ENCODE measurements at places on chromosomes 1 and 21.

DNA sequence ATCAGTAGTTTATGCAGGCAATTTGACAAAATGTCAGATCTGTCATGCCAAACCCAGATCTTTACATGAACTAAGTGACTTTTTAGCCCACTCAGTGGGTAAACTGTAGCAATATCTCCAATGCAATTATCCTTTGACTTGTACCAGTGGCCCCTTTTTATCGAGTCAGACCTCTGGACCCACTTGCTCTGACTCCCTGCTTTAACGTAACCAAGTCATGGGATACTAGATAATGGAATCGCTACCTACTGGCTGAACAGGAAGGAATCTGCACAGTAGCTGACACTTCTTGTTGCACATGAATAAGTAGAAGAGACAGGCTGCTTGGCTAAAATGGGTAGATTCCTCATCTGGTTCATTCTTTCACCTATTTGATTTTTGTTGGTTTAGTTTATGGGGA is 128.4 kb upstream of the LYPLAL1 start:
- DNase-seq: no peak

- DNase-seq: no peak
Observed at GRCh38 chr1:61007534-61008364, 74.6 kb upstream of the NFIA start.

GRCh38 chr1:201933840-201934430 is 12.4 kb downstream of the LMOD1 start:
- DNase-seq: no peak

GRCh38 chr1:101346419-101346818 is 109.6 kb downstream of the S1PR1 start:
- DNase-seq: no peak

GRCh38 chr1:16231331-16232315 is 5.4 kb downstream of the CPLANE2 start:
- DNase-seq: no peak

GRCh38 chr1:182143825-182144645 is 82.5 kb upstream of the ZNF648 start:
- DNase-seq: no peak

GRCh38 chr1:38547321-38547720 is 312.3 kb downstream of the RRAGC start:
- no peak for DNase-seq

DNA sequence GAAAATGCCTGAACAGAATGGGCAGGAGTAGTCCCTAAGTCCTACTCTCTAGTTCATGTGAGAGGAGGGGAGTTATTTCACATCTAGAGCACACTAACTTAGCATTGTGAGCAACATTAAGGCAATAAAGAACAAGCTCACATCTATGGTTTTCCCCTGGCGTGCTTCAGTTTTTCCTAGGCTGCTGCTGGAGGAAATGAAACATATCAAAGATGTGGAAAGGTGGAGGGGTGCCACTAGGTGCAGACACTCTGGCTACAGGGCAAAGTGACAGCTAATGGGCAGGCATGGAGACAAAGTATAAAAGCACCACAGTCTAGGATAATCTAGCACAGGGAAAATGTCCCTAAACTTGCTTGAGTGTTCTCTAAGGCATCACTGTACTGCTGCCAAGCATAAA is 82.2 kb downstream of the TPR start:
- no peak for DNase-seq

- DNase-seq: no peak
Observed at GRCh38 chr1:160157174-160157573, 5.8 kb downstream of the ATP1A4 start.

GRCh38 chr1:155322571-155322952 is 1.9 kb downstream of the RUSC1 start:
- no peak for DNase-seq

- no peak for DNase-seq
Observed at GRCh38 chr1:219990782-219991510, 55.4 kb downstream of the EPRS1 start.

GRCh38 chr21:15449556-15449955 is 280.2 kb upstream of the USP25 start:
- no peak for DNase-seq

GRCh38 chr21:35398346-35398982 is 349.4 kb upstream of the RUNX1 start:
- DNase-seq: no peak

DNA sequence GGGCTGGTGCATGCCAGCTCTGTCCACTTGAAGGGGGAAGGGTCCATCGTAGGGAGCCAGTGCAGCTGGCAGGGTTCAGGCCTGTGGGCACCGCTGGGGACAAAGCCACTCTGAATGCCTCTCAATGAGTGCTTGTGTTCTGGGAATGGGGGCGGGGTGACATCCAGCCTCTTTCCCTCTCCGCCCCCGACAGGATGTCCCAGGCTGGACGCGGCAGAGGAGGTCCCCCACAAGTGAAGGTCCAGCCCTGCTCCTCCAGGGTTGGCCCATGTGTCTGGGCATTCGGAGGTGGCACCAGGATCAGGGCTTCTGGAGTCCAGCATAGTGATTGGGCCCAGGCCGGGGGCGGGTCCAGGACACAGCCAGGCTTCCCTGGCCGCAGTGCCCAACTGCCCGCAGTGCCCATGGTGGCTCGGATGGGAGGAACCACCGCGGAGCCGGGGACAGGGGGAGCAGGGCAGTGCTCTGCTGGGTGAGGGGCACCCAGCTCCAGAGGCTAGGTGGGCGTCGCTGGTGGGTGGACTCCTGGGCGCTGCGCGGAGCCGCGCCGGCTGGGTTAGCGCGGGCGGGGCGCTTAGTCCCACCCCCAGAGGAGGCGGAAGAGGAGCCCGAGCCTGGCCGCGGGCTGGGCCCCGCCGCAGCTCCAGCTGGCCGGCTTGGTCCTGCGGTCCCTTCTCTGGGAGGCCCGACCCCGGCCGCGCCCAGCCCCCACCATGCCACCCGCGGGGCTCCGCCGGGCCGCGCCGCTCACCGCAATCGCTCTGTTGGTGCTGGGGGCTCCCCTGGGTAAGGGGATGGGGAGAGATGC is at the start of gene SHISA4:
SHISA4 (plus strand) TSS at position 617 of the 808 bp plus-strand sequence; CDS start at position 714, 97 bp downstream.
- no peak for DNase-seq

- DNase-seq: no peak
Observed at GRCh38 chr1:85240643-85241042, 18.8 kb downstream of the C1orf52 start.

DNA sequence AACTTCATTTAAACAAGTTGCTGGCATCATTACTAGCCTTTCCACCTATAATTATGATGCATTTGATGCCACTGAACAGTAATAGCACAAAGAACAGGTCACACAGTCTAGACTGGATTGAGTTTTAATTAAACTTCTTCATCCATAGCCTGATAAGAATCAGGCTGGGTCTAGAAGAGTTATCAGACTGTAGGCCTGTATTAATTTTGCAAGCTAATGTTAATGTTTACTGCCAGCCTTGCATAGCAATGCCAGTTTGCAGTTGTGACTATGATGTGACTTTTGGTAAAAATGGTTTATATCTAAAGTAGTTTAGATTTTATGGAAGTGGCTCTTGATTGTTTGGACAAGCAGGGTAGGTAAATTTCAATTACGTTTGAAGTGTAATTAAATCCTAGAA is 68.0 kb downstream of the PRKAA2 start:
- DNase-seq: no peak
